Stimulated activated CD4-positive, alpha-beta T cell treated with anti-CD3 and anti-CD28 coated beads, Interleukin-2, amount 100 ng/mL, for 4 hours (primary cell): ENCODE measurements at places on chromosomes 5 and 9.

GRCh38 chr5:7869474-7870136 lies 657 bp downstream of the MTRR start:
- no peak for DNase-seq

DNA sequence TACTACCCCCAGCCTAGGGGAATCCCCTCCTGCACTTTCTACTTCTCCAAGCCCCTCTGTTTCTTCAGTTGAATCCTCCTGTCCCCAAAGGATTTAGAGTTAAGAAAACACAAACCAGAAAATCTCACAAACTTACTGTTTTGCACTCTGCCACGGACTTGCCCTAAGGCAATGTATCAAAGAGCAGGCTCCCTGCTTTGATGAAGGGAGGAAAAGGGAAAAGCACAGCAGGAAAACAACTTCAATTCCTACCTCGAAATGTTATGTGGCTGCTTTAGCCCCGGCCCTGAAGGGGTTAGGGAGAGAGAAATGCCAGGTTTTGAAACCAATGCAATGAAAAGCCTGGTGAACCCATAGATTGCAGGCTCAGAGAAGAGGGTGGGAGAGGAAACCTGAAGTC lies 254.7 kb downstream of the MAN2A1 start:
- DNase-seq: no peak

- no peak for DNase-seq
Observed at GRCh38 chr9:110842986-110843385, 174.4 kb downstream of the MUSK start.

DNA sequence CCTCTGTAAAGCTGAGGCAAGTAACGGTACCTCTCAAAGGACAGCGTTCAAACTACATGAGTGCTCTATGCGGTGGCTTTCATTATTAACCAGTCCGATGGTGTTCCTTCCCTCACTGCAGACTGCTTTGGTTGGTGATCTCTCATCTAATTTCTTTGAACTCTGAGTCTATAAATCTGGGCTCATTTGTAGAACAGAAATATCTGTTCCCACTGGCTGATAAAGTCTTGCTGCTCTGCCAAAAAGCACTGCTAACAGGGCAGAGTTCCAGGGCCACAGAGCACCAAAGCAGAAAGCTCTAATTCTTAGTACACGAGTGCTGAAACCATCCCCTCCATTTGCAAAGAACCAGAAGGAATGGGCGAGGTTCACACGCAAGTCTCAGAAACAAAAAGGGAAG lies 81.9 kb downstream of the MED27 start:
- DNase-seq: no peak

DNA sequence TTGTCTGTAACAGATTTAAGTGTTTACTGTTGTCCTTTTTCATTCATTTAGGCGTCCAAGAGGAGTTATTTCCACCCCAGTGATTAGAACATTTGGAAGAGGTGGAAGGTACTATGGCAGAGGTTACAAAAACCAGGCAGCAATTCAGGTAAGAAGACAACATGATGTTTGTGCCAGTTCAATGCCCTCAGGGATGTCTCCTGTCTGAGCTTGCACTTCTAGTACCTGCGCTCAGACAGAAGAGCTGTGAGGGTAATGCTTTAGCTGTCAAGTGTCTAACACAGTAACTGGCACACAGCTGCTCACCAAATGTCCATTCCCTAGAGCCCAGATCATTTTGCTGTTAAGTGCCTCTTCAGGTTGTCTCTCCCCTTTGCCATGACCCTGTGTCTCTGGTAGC lies 14.2 kb upstream of the PHF2 start:
- DNase-seq: no peak

GRCh38 chr5:54624805-54625568 lies 107.4 kb downstream of the SNX18 start:
- DNase-seq: no peak
